ENCODE measurements at places on chromosomes 13 and 19.

DNA sequence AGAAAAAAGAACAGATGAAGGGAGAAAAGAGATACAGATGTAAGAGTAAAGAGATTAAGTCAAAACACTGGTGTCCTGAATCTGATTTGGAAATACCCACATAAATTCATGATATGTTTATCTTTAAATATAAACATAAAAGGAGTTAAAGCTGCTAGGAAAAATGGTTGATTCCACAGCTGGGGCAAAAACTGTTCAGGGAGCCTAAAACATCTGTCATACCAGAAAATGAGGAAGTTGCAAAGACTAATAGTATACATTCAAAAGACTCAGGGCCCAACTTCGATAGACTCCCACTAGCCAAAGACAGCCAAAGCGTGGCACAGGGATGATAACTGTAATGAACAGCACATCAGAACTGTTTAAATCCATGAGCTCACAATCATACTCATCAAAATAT is 62.0 kb downstream of the ABCC4 start:
- DNase-seq = no peak

GRCh38 chr13:108350579-108350978 is 81.1 kb downstream of the TNFSF13B start:
- no peak for DNase-seq

- DNase-seq = no peak
Measured at GRCh38 chr13:21123956-21124355, 52.4 kb downstream of the SKA3 start.

DNA sequence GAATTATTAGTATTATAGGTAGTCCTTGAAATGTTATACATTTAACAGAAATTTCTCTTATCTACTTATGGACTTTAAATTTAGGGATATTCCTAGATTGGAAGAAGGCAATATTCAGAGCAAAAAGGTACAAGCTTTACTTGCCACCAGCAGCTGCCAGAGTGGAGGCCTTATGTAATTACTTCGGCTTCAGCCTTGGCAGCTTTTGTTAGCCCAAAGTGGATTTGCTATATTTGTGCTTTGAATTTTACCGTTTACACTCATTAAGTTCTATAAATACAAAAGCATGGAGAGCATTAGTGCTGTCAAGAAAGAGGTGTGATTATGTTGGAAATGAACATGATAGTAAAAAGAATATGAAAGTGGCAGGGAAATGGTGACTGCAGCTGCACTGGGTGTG is 319.9 kb downstream of the ATP8A2 start:
- no peak for DNase-seq

DNA sequence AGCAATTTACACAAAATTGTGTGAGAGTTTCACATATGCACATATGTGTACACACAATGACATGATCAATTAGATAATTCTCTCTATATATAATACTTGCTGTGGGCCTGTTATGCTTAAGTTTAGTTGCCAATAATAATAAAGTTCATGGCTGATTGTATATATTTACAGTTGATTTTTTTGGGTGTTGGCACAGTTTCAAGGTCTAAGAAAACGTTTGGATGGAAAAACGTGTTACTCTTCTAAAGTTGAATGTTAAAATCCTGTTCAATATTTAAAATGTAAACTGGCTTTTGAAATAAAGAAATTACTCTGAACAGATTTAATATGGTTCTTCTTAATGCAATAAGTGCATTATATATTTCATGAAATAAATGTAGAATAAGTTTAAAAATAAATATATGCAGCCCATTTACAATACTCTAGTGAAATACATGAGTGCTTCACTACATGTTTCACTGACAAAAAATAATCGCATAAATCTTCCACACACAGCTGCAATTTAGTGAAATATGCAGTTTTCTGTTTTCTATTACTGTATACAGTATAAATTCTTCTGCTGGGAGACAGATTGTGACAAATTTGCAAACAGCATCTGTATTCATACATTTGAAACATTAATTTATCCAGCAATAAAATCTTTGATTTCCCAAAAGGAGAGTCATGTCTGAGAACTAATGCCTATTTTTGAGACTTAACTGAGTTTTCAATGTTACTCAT is 586.9 kb upstream of the KLHL1 start:
- DNase-seq = no peak

DNA sequence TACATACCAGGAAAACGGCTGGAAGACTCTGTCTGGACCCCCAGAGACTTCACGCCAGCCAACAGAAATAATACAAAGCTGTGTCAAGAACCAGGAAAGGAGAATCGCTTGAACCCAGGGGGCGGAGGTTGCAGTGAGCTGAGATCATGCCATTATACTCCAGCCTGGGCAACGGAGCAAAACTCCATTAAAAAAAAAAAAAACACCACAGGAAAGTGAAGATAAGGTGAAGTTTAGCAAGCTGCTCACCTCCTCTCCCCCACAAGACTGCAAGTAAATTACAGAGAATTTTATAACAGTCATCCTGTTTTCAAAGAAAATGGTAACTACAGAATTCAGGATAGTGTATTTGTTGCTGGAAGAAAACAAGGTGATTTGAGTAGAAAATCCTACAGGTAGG is 984 bp upstream of the OR7G1 start:
- DNase-seq = no peak

DNA sequence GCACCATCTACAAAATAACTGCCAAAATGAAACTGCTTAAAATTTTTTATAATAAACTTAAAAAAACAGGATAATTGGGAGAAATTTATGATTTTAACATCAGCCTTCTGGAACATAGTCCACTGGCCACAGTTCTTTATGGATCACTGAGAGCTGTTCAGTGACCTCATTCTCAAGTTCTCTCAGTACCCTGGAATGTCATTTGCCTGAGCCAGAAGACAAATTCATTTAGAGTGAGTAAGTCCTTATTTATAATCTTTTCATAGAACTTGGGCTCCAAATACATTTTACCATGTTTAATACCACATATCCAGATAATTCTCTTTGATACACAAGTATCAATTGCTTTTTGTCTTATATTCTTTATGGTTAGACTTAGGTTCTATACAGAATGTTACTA is 87.6 kb downstream of the CAB39L start:
- no peak for DNase-seq

DNA sequence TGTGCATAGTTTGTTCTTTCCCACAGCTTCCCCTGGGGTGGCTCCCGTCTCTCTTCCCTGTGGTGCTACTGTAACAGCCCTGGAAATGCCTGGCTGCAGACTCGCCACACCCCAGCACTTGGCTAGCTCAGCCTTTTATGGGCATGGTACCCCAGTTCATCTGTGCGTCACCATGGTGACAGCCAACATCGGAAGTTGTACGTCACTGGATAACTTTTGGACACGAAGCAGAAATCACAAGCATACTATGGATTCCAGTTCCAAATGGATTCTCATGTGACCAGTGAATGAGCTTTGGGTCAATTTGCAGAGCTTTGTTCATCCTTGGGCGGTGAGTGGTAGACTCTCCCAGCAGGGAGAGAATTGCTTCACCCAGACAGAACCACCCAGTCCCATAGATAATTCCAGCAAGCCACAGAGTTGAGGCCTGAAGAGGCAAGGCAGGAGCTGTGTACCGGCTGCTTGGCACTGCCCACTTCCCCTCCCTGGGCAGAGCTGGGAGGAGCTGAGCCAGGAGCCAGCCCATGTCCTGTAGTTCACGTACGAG is 54.4 kb downstream of the COL4A2 start:
- DNase-seq = no peak

DNA sequence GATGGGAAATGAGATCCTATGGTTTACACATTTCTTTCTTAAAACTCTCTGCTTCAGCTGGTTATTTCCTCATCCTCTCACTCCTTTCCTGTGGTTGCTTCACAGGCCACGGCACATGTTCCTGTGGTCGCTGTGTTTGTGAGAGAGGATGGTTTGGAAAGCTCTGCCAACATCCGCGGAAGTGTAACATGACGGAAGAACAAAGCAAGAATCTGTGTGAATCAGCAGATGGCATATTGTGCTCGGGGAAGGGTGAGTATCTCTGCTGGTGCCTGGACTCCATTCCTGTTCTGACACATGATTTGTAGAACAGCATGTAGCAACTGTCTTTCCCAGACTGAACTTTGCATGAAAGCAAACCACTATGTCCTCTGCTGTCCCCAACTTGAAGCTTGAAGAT is 254.2 kb downstream of the ITGBL1 start:
- no peak for DNase-seq

DNA sequence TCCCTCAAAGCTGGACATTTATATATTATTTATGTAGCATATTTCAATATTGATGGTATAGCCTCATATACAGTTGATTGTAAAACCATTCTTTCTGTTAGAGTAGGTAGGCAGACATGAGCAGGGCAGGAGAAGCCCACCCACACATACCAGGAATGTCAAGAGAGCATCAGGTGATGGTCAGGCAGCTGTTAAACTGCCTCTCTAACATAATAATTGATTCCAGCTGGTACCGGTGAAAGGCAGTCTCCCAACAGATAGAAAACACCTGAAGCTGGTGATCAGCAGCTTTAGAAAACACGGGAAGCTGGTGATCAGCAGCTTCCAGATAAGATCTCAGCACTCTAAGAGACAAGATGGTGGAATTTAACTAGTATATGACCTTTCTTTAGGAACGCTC is 132.9 kb downstream of the SLITRK6 start:
- DNase-seq = no peak

DNA sequence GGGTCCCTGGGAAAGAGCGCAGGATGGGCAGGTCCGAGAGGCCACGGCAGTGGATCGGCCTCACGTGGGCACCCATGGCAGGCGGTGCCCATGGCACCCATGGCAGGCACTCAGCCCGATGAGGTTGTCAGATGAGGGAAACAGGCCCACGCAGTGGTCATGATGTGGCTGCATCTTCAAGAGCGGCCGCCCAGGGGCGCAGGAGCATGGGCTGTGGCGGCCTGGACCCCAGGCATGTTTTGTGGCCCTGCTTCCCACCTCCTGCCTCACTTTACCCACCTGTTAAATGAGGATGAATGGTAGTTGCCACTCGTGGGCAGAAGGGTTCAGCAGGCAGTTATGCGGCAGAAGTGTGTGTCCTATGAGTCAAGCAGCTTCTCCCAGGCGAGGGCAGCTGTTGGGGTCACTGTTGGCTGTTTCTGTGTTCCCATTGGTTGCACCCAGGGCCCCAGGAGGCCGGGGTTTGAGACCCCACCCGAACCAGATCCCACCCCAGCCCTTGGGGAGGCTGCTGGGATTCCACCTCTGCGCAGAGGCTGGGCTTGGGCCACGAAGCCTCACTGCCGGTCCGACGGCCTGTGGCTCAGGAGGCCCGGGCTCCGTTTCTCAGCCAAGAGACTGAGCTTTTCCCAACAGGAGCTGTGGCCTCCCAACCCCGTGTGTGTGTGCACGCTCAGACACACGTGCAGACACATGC is 30.0 kb downstream of the CSNK1G2 start:
- DNase-seq = no peak

- DNase-seq = no peak
Measured at GRCh38 chr13:111247552-111247951, 72.9 kb upstream of the TEX29 start.

GRCh38 chr13:74794147-74794546 is 659.9 kb upstream of the KLF12 start:
- DNase-seq = no peak

- no peak for DNase-seq
Measured at GRCh38 chr13:95707442-95708390, 30.8 kb downstream of the DNAJC3 start.

DNA sequence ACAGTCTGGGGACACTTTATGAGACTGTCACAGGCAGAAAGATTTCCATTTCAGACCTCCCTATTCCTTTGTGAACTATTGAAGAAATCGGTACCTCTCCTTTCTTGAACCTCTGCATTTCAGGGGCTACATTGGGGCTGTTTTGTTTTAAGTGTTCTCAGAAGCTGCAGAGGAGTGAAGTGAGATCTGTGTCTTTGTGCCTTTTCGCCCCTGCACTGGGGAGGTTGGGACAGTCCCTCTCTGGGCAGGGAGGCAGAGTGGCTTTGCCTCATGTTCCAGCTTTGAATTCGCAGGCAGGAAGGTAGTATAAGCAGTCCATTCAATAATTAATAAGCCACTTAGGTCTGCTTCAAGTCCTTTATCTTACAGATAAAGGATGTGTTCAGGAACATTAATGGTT is 9.5 kb upstream of the AMER2 start:
- DNase-seq = no peak

DNA sequence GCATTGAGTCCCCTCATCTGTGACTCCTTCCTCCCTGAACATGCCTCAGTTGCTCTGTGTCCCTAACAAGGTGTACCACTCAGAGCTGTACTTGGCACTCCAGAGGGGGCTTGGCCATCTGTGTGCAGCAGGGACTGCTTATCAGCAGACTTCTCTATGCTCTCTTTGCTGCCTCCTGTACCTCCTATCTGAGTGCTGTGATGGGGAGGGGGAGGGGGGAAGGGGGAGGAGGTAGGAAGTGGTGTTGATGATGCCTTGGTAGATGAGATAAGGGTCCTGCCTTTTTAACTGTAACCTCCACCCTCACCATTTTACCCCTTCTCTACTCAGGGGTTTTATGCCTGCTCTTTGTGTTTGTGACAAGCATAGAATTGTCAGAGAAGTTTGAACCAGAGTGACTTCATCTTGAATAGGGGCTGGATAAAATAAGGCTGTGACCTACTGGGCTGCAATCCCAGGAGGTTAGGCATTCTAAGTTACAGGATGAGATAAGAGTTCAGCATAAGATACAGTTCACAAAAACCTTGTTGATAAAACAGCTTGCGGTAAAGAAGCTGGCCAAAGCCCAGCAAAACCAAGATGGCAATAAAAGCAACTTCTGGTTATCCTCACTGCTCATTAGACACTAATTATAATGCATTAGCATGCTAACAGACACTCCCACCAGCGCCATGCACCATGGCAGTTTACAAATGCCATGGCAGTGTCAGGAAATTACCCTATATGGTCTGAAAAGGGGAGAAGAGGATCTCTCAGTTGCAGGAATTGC is 13.2 kb downstream of the PCDH8 start:
- no peak for DNase-seq

DNA sequence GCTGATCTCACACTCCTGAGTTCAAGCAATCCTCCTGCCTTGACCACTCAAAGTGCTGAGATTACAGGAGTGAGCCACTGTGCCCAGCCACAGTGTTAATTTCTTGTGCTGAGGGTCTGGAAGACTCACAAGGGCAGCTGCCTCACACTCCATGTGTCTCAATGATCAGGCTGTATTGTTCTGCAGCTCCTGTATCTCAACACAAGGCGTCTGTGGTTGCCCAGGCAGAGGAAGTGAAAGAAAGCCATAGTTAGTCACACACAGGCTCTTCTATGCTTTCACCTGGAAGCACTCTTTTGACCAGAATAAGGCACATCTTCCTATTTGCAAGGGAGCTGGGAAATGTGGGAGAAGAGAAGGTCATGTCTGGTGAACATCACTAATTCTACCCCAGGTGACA is 107.3 kb upstream of the ZNF507 start:
- no peak for DNase-seq

GRCh38 chr13:76826527-76826926 is 59.7 kb downstream of the KCTD12 start:
- DNase-seq = no peak

- DNase-seq = no peak
Measured at GRCh38 chr19:6662702-6663101, 7.3 kb downstream of the TNFSF14 start.

DNA sequence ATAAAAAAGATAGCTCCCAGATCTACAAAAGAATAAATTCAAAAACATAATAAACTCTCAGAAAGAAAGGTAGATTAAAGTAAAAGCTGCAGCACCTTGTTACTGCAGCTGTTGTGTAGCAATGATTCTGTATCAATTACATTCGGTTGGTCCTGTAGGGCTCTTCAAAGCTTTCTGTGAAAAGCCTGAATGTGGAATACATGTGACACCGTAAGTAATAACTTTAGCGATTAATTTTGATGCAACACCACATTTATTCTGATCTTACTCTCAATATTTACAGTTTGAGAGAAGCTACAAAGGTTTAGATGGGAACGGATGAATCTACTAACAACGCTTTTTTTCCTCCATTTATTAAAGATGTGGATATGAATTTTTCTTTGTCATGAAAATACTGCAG is 279.2 kb downstream of the DACH1 start:
- no peak for DNase-seq
